ENCODE measurements at places on chromosomes 2 and 18.

DNA sequence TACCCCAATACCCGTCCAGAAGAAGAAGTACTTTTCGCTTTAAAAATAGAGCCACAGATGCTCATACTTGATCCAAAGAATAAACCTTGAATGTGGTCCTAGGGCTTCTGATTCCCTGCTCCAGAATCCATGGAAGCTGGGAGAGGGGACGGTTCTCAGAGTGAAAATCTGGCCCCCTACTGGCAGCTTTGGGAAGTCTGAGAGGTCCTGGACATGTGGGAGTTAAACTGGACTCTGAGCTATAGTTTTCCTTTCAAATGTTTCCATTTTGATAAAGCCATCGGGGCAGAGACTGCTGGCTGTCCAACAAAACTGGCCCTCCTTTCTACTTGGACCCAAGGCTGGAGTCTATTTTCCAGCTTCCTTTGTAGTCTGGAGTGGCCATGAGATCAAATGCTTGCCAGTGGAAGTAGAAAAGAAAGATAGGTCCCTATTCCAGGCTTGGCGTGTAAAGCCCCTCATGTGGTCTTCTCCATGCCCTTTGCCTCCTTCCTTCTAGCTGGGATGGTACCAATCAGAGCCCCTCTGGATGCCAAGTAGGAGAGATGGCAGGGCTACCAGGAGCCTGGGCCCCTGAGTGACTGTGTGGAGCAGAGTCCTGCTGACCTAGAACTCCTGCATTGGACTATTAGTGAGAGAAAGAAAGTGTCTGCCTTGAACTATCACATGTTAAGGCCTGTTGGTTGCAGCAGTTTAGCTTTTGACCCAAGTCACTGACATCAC lies 37.7 kb upstream of the TBC1D8 start:
- DNase-seq = no peak

GRCh38 chr2:45808294-45808800 lies 156.9 kb downstream of the PRKCE start:
- DNase-seq = no peak

DNA sequence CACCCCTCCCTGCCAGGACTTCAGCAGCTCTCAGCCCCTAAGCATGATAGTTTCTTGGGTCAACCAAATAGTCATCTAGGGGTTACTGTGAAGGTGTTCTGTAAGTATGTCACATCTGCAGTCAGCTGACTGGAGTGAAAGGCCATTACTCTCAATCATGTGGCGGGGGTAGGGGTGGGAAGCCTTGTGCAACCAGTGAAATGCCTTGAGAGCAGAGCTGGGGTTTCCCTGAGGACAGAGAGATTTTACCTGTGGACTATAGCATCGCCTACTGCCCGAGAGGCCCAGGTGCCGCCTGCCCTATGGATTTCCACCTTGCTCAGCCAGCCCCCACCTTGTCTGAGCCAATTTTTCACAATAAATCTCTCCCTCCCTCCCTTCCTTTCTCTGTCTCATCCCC lies 20.9 kb upstream of the KLF11 start:
- no peak for DNase-seq

DNA sequence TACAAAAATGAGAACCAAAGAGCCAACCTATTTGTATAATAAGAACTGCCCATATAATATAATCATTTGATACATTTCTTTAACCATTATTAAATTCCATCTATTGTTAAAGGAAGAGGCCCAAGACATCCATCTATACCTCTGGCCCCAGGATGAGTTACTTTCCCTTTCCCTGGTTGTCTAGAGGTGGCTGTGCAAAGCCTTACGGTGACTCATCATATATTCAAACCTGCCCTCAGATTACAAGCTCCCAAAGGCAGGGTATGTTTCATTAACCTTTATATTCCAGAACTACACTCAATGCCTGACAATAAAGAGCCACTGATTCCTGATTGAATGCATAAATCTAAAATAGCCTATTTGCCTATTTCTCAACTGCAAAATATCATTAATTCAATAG lies 105.8 kb upstream of the PID1 start:
- DNase-seq = no peak

GRCh38 chr2:190180313-190181122 lies 118.0 kb upstream of the MSTN start:
- no peak for DNase-seq

GRCh38 chr2:36294316-36294721 lies 61.3 kb upstream of the CRIM1 start:
- DNase-seq = no peak

GRCh38 chr2:19868701-19869580 lies 32.8 kb downstream of the TTC32 start:
- DNase-seq = peak; percentile 66

- no peak for DNase-seq
Measured at GRCh38 chr2:111178730-111179405, 58.2 kb downstream of the BCL2L11 start.

DNA sequence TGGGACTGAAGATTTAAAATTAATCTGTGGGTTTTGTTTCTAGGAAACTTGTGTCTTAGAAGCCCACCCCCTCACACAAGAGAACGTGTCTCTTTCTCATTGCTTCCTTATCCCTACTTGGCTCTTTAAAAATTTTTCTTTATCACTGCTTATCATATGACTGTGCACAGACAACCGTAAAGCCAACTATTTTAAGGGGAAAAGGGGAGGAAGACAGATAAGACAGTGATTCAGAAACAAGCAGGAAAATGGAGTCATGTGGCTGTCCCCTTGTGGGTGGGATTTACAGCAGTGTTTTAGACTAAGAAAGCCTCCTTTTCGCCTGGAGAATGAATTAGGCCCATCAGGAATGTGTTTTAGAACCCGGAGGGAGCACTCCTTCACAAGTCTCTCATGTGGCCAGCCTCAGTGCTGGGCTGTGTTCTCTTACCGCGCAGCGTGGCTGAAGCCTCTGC lies 17.6 kb downstream of the PRKCE start:
- no peak for DNase-seq

DNA sequence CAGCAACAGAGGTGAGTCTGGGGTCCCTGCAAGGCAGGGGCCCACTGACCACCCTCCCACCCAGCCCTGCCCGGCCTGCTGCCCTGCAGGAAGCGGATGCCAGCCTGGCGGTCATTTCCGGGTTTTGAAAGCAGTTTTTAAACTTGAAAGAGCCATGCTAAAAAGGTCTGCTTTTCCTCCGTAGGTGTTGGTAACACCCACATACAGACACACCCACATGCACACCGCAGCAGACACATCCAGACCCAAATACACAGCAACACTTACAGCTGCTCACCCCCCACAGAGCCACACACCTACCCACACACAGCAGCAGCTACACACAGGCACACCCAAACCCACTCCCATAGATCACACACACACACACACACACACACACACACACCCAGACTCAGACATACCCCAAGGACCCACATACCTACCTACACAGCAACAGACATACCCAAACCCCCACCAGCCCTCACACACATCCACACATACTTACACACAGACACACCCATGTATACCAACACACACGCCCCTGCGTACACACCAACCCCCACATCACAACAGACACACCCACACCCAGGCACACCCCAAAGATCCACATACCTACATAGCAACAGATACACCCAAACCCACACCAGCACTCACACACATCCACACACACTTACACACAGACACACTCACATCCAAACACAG lies 7.6 kb downstream of the ZFP36L2 start:
- peak; percentile 92 for DNase-seq

DNA sequence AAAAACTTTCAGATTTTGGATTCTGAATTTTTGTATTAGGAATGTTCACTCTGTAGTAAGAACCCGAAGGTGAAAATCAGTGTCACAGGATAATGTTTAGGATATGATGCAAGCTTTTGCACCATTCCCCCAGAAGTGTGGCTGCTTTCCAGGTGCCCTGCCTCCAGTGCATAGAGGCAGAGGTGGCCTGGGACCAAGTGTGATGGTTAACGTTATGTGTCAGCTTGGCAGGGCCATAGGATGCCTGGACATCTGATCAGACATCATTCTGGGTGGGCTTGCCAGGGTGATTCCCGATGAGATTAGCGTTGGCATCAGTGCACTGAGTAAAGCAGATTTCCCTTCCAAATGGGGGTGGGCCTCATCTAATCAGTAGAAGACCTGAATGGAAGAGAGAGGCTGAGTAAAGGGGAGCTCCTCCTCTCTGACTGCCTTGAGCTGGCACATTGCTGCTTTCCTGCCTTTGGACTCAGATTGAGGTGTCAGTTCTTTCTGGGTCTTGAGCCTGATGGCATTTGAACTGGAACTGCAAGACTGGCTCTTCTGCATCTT lies 177.4 kb upstream of the HS6ST1 start:
- no peak for DNase-seq

- no peak for DNase-seq
Measured at GRCh38 chr2:28600181-28600580, 104.3 kb downstream of the PLB1 start.

GRCh38 chr2:22360735-22361374 lies 1024.1 kb upstream of the KLHL29 start:
- DNase-seq = no peak

- no peak for DNase-seq
Measured at GRCh38 chr18:78368726-78369125, 610.9 kb upstream of the SALL3 start.

GRCh38 chr2:54206596-54206995 lies 49.4 kb downstream of the TSPYL6 start:
- DNase-seq = peak; percentile 10

DNA sequence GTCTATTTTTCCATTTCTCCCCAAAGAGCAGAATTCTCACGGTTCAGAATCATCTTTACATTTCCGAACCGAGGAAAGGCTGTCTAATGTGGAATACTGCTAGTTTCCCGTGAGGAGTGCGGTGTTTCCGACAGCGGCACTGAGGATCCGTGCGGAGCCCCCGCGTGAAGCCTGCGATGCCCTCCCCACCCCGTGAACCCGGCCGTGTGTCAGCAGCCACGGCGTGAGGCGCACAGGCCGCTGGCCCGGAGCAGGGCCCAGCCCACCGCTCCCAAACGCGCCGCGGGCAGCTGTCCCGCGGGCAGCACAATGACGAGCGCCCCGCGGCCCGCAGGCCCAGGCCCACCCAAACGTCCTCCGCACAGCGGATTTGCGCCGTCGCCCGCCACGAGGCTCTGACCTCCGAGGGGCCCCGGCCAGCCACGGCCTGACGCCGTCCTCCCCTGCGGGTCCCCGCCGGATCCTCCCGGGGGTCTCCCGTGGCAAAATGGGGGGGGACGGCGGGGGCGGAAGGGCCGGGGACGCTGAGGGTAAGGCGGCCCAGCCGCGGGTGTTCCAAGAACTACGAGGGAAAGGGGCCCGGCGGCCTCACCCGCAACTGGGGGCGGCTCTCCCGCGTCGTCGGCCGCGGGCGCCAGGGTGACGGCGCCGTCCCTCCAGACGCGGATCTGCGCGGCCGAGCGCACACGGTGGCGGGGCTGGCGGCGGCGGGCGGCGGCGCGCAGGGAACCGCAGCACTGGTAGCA lies 796 bp downstream of the SPIRE1 start:
- no peak for DNase-seq

- no peak for DNase-seq
Measured at GRCh38 chr18:5395860-5396448, 100.4 kb upstream of the ZBTB14 start.

GRCh38 chr2:161710131-161710915 lies 86.1 kb downstream of the SLC4A10 start:
- no peak for DNase-seq

GRCh38 chr18:6220129-6220528 lies 194.6 kb downstream of the L3MBTL4 start:
- no peak for DNase-seq

GRCh38 chr2:217847115-217847514 lies 155.7 kb downstream of the TNS1 start:
- no peak for DNase-seq

DNA sequence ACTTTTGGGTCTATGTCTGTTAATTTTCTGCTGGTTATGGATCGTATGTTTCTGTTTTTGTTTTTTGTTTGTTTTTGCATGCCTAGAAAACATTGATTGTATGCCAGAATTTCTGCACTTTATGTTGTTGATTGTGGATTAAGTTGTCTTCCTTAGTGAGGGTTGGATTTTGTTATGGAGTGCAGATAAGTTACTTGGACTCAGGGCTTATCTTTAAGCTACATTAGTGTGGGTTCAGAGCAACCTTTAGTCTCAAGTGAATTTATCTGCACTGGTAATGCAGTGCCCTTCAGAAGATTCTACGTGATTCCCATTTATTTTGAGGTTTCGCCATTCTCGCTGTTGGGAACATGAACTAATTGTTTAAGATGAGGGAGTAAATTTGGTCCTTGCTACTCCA lies 32.9 kb downstream of the UBR3 start:
- DNase-seq = no peak

DNA sequence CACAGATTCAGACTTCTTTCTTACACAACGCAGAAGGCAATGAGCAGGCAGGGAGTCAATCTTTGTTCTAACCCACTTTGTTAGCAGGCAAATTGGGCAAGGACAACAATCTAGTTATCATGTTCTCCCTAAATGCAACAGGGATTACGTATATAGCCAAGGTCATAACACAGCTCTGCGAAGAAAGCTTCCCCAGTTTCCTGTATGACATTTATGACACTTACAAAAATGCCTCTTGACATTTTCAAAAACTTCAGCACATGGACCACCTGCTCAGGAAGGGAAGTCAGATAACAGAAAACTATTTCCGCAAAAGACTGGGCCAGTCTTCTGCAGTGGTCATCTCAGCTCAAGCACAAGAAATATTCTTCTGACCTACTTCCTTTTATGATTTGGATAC lies 106.1 kb downstream of the IRS1 start:
- DNase-seq = no peak

GRCh38 chr2:54704688-54705605 lies 18.5 kb upstream of the EML6 start:
- peak; percentile 72 for DNase-seq

- DNase-seq = no peak
Measured at GRCh38 chr2:122340246-122340645, 584.8 kb downstream of the TSN start.

DNA sequence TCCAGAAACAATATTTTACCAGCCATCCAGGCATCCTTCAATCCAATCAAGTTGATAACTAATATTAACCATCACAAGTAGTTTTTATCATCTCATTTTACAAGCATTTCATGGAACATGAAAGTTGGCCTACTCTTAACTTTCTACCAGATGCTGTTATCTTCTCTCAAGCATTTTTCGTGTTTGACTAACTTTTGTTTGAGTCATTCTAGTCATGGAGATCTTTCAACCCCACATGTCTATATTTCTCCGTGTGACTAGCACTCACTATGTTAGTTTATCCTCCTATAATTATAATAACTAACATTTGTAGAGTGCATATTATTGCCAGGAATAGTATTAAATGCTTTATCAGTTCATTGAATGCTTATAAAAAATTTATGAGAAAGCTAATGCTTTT lies 307.0 kb upstream of the CWC22 start:
- DNase-seq = no peak

GRCh38 chr2:237097911-237098702 lies 12.4 kb downstream of the COPS8 start:
- no peak for DNase-seq

Measured in CD4-positive, alpha-beta T cell treated with Interleukin-17A for 1 hour (primary cell).